Cardiac muscle cell (in vitro differentiated cells and primary cell): ENCODE measurements at places on chromosomes 12 and 14. TPM values are rescaled to one million over a fixed set of nuclear protein-coding genes. Genes with fewer than 3 reads are reported as not detected.

GRCh38 chr12:123522164-123522563 is 11.4 kb downstream of the RILPL1 start:
- no peak for DNase-seq

GRCh38 chr12:40618636-40619035 is 73.6 kb upstream of the CNTN1 start:
- no peak for DNase-seq

- DNase-seq = peak; percentile 40
Observed at GRCh38 chr12:26524862-26525465, 308.0 kb downstream of the ITPR2 start.

- DNase-seq = no peak
Observed at GRCh38 chr14:103801459-103801858, 45.9 kb downstream of the PPP1R13B start.

DNA sequence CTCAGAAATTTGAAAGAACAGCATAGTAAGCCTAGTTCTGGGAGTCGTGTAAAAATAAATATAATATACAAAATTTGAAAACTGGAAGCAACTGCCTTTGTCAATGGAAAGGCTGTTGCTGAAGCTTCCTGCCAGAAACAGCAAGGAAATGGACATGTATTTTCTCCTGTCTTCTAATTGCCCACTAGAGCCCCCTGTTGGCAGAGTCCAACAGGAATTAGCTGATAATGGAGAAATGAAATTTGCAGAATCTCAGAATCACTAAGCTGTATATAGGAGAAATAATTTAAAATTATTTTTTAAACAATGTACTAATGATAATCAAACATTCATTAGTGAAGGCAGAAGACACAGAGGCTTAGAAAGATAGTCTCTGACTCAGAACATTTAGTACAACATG is 414.8 kb downstream of the SLC6A15 start:
- DNase-seq = peak; percentile 37

GRCh38 chr12:96502477-96502876 is 13.1 kb downstream of the CFAP54 start:
- DNase-seq = no peak

DNA sequence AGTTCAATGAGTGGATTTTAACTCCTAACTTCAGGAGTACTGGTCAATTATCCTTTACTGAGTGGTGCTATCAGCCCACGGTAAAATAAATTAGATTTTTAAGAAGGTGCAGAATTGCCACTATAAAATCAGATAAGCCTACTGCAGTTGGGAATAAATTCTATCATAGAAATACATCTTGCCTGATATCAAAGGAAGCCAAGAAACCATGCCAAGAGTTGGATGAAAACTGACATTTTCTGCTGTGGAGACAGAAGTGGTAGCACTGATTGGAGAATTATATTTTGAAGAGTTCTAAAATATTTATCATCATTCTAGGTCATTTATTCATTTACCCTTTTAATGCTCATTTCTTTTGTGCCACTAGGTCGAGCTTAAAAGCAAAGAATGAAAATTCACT is 465.1 kb downstream of the APAF1 start:
- DNase-seq = no peak

DNA sequence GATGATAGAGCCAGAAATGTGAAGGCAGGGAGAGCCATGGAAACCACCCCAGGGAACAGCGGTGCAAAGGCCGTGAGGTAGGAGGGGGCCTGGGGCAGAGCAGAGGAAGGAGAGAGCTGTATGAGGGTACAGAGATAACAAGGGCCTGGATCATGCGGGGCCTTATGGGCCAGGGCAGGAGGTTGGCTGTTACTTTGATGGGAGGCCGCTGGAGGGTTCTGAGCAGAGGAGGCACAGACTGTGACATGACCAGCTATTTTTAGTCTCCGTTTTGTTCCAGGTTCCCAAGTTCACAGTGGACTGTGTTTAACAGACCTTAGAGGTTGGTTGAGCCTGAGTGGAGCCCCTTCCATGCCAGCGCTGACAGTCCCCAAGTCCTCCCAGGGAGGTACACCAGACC is 118.6 kb downstream of the GCH1 start:
- peak; percentile 30 for DNase-seq

DNA sequence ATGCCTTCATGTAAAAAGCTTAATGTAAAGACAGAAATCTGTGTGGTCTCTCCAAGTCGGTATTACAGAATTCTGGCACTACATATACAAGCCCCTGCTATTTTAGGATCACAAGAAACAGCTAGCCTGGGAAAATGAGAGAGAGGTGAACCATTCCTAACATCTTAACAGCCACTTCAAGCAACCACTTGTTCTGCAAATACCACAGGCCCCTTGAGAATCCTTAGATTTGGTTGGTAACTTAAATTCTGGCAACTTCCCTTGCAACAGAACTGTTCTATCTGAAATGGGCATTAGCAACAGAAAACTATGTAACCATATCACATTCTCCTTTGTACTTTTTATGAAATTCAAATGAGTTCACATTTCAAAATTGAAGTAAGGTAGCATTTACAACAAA is 68.5 kb downstream of the SPPL3 start:
- DNase-seq = peak; percentile 80

GRCh38 chr14:92659765-92660561 is 88.5 kb downstream of the LGMN start:
- no peak for DNase-seq

- DNase-seq = no peak
Observed at GRCh38 chr14:25226214-25226613, 176.3 kb upstream of the STXBP6 start.

BMP4 gene
- total RNA-seq = 10.6 and 13.6 TPM in 2 replicates

LRFN5 gene
- total RNA-seq = 2.1 and 2.9 TPM in 2 replicates

SIX4 gene
- total RNA-seq = 11.7 and 25.0 TPM in 2 replicates

CLEC4C gene
- not detected in 2 replicates for total RNA-seq

OTUB2 gene
- total RNA-seq = 2.4 and 4.1 TPM in 2 replicates

RARG gene
- total RNA-seq = 15.5 and 30.4 TPM in 2 replicates

SLC8A3 gene
- total RNA-seq = 0.09 and 0.46 TPM in 2 replicates
